Fibroblast of skin of scalp (primary cell): ENCODE measurements at places on chromosomes 7 and 10.

DNA sequence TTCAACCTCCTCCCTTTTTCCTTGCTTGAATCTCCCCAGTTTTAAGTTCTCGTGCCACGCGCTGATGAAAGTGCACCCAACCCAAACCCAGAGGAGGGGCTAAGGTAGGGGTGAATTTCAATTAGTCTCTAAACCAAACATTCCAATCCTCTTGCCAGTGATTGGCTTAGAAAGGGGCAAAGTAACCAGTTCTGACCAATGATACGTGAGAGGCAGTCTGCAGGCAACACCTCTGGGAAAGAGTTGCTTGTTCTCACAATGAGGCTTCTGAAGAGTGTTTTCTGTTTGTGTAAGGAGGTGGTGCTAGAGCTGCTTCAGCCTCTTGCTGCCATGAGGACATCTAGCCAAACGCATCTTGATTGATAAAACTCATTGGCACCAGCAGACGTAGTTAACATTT lies 21.8 kb downstream of the SLC35G1 start:
- DNase-seq: no peak

- no peak for DNase-seq
These were observed 31.6 kb downstream of the SLC16A12 start for GRCh38 chr10:89503652-89504370.

- DNase-seq: peak; percentile 70
These were observed 2.1 kb downstream of the ENTPD7 start for GRCh38 chr10:99661377-99661763.

DNA sequence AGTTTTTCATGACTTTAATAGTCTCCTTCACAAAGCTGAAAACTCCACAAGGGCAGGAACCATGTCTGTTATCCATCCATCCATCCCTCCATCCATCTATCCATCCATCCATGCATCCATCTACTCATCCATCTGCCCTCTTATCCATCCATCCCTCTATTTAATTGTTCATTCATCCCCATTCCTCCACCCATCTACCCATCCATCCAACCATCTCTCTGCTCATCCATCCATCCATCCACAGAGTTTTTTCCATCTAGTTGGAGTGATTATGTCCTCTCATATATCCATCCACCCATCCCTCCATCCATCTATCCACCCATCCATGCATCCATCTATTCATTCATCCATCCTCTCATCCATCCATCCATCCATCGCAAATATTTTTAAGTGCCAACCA lies 237.9 kb downstream of the EMX2 start:
- no peak for DNase-seq

- DNase-seq: no peak
These were observed 19.4 kb upstream of the PAX2 start for GRCh38 chr10:100725869-100726426.

GRCh38 chr7:102111061-102112041 lies 175.3 kb upstream of the SH2B2 start:
- peak; percentile 24 for DNase-seq

DNA sequence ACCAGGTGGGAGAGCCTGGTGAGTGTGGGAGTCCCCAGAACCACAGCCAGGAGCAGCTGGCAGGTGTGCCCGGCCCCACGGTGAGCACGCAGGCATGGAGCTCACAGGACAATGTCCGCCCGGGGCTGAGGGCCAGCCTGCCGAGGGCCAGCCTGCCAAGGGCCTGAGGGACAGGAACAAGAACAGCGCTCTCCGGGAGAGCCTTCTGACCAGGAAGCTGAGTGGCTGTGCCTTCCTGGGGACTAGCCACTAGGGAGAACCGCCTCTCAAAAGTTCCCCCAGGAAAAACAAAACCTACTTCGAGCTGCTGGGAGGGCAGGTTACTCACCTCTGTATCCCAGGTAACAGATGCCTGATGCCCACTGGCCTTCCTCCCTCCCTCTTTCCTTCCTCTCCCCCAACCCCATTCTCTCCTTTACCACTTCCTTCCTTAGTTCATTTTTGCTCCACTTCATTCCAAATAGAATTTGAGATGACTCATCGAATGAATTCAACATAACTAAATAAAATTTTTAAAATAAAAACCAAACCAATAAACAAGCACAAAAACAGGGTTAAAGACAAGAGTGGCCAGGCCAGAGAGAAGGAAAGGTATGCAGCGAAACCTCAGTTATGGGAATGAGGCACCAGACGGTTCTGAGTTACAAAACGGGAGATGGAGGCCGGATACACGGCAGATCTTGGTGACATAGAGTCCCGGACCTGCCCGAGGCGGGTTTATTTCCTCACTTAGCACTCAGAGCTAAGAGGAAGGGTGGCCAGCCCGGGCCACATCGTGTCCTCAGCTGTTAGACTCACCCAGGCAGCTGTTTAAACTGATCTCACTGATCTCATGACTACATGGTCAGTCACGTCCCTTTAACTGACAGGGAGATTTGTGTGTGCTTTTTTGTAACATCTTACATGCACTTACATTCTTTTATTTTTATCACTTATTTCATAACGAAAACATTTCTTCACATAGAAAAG lies 128.5 kb downstream of the TNS3 start:
- DNase-seq: peak; percentile 69

DNA sequence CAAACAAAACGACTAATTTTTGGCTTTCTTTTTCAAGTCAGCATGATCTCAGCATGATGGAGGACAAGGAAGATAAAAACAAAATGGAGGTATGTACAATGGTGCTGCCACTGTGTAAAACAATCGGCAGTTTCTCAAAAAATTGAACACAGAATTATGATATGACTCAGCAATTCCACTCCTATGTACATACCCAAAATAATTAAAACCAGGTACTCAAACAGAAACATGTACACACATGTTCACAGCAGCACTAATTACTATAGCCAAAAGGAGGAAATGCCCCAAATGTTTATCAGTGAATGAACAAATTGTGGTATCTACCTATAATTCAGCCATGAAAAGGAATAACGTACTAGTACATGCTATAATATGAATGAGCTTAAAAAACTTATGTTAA lies 29.9 kb downstream of the SNX13 start:
- no peak for DNase-seq

DNA sequence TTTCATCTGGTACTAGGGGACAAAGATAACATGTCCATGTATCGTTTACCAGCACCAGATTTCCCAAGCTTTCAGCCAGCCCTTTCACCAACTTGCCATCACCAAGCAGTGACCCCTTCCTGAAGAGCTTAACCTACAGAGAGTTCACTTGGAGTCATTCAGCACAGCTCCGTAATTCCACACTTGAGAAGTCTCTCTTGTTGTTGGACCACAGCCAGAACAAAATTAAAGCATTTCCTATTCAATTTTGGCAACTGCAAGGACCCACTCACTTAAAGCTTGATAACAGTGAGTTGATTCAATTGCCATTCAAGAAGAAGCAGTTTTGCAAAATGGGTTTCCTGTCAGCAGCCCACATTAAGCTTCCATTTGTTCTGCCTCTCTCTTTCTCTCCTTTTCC lies 88.5 kb upstream of the LRRTM3 start:
- peak; percentile 35 for DNase-seq
